ENCODE measurements at places on chromosomes 5 and 9.

GRCh38 chr5:139611703-139612584 is 36.2 kb upstream of the CXXC5 start:
- DNase-seq, result no peak
- H3K27me3 ChIP-seq, result no peaks in the 10 kb centered on the region
- H3K4me1 ChIP-seq, result peaks cover 6% of the 10 kb centered on the region
- no peak overlapping the region for H3K27ac ChIP-seq
- H3K4me3 ChIP-seq, result no peak overlapping the region

DNA sequence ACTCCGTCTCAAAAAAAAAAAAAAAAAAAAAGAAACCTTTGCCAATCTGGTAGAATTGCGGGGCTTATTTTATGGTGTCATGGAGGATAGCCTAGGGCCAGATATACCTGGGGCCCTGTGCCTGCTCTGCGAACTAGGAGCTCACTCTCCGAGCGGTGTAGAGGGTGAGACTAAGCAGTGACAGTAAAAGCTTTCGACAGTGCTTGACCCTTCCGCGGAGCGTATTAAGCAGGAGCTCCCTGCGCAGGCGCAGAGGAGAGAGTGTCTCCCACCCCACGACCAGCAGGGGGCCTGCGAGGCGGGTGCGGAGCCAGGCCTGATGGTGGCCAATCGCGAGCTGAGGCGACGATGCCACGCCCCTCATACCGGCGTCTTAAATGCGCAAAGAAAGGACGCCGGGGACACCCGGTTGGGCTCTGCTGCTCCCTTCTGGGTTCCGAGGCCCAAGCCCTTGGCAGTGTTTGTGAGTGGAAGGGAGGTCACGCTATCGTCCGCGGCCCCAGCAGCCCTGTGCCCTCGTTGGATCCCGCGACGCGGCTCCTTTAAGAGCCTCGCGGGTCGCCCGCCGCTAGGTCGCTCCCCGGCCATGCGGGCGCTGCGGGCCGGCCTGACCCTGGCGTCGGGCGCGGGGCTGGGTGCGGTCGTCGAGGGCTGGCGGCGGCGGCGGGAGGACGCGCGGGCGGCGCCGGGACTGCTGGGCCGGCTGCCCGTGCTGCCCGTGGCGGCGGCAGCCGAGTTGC is at the start of gene ENDOG:
TSS of gene ENDOG (plus strand) at position 402 of the 740 bp plus-strand sequence. CDS start at position 587, 185 bp downstream.
- peaks cover 13% of the 10 kb centered on the region for H3K4me1 ChIP-seq
- H3K27me3 ChIP-seq, result no peaks in the 10 kb centered on the region
- H3K4me3 ChIP-seq, result peak within 1 kb of the TSS; percentile 74
- H3K36me3 ChIP-seq, result peaks cover 6% of the 10 kb centered on the region
- peak within 1 kb of the TSS; percentile 90 for H3K27ac ChIP-seq
- peak; percentile 100 for DNase-seq

DNA sequence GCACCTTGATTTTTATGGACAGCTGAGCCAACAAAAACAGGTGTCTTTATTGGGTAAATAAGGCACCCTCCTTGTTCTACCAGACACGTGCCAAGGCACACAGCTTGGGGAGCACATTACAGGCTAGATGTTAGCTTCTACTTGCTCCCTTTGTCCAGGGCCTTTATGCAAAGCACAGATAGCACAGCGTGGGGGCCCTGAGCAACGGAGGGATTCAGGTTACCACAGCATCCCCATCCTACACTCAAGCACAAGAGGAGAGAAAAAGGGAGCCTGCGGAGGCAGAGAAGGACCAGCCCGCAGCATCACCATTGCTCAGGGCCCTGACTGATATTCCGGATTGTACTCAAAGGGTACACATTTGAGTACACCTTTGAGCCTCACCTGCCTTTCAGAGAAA is 181.7 kb upstream of the KIF2A start:
- no peaks in the 10 kb centered on the region for H3K36me3 ChIP-seq
- H3K4me3 ChIP-seq, result no peak overlapping the region
- no peak overlapping the region for H3K27ac ChIP-seq
- DNase-seq, result peak; percentile 36

GRCh38 chr5:121424976-121425375 is 426.7 kb upstream of the FTMT start:
- H3K27ac ChIP-seq, result no peak overlapping the region
- no peak for DNase-seq
- H3K27me3 ChIP-seq, result peaks cover 2% of the 10 kb centered on the region
- no peaks in the 10 kb centered on the region for H3K36me3 ChIP-seq
- peaks cover 7% of the 10 kb centered on the region for H3K4me1 ChIP-seq

DNA sequence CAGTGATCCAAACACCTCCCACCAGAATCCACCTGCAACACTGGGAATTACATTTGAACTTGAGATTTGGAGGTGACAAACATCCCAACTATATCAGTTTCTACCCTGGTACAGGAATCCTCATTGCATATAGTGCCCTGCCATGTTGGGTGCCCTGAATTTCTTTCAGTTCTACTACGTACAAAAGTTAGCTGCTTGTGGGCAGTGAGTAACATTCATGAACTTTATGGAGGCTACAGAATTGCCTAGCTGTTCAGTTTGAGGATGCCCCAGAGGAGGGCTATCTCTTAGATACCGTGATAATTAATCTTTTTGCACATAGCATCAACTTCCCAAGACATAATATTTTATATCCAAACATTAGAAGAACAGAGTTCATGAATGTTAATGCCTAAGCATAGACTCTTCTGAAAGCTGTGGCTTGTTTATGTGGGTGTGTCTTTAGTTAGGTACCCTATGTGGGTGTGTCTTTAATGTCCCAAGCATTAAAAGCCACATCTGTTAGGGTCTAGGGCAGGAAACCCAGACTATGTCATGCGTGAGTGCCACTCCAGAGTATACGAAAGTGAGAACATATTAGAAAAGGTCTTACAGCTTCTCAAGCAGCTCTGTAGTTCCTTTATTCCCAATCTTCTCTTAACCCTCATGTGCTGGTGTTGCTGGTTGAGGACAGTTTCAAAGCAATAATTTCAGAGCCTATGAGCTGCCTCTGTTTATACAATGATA is 47.0 kb upstream of the CHD1 start:
- no peaks in the 10 kb centered on the region for H3K27me3 ChIP-seq
- H3K36me3 ChIP-seq, result no peaks in the 10 kb centered on the region
- no peak overlapping the region for H3K4me3 ChIP-seq
- H3K4me1 ChIP-seq, result no peaks in the 10 kb centered on the region
- no peak for DNase-seq
- no peak overlapping the region for H3K27ac ChIP-seq

GRCh38 chr9:13089666-13090065 is 189.8 kb downstream of the MPDZ start:
- H3K4me3 ChIP-seq, result no peak overlapping the region
- DNase-seq, result no peak
- no peak overlapping the region for H3K27ac ChIP-seq
- H3K36me3 ChIP-seq, result peaks cover 1% of the 10 kb centered on the region

DNA sequence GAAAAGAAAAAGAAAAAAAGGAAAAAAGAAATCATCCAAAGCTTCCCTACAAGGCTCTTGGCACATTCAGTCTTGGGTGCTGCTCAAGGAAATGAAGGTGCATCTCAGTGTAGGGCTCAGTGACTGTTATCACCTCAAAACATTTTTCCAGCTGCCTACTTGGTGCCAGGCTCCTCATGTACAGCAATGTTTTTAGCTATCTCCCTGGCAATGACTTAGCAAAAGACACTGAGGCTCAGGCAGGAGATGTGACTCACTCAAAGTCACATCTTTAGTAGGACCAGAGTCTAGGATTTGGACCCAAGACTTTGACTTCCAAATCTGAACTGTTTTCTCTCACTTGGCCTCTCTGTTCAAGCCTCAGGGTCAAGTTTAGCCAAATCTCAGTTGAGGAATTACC is 264.2 kb downstream of the CRB2 start:
- H3K36me3 ChIP-seq, result no peaks in the 10 kb centered on the region
- DNase-seq, result peak; percentile 8
- no peaks in the 10 kb centered on the region for H3K4me1 ChIP-seq

DNA sequence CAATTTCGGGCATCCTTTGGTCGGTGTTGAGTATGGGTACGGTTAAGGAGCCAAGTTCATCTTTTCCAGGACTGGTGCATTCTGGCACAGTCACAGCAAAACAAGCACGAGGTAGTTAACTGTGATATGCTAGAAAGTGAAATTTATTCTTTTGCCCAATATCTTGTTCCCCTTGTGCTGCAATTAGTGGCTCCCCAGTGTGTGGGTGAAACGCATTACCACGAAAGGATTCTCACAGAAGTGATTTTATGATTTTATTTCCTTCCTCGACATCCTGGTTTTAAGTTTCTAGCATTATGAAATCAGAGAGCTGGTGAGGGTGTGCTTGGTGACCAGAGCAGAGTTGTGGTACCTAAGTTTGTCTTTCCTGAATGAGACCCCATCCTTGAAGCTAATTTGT is 1.5 kb downstream of the FRMPD1 start:
- peaks cover 84% of the 10 kb centered on the region for H3K27me3 ChIP-seq
- no peak overlapping the region for H3K27ac ChIP-seq

GRCh38 chr5:31492869-31493268 is 39.0 kb downstream of the DROSHA start:
- H3K4me1 ChIP-seq, result no peaks in the 10 kb centered on the region
- no peak for DNase-seq
- H3K36me3 ChIP-seq, result peaks cover 53% of the 10 kb centered on the region
- H3K27ac ChIP-seq, result no peak overlapping the region
- H3K4me3 ChIP-seq, result no peak overlapping the region

GRCh38 chr5:151068433-151069197 is 12.2 kb downstream of the TNIP1 start:
- H3K36me3 ChIP-seq, result peaks cover 2% of the 10 kb centered on the region
- H3K27ac ChIP-seq, result peak overlapping the region; percentile 53
- H3K4me1 ChIP-seq, result peaks cover 55% of the 10 kb centered on the region
- H3K4me3 ChIP-seq, result no peak overlapping the region
- H3K27me3 ChIP-seq, result no peaks in the 10 kb centered on the region

DNA sequence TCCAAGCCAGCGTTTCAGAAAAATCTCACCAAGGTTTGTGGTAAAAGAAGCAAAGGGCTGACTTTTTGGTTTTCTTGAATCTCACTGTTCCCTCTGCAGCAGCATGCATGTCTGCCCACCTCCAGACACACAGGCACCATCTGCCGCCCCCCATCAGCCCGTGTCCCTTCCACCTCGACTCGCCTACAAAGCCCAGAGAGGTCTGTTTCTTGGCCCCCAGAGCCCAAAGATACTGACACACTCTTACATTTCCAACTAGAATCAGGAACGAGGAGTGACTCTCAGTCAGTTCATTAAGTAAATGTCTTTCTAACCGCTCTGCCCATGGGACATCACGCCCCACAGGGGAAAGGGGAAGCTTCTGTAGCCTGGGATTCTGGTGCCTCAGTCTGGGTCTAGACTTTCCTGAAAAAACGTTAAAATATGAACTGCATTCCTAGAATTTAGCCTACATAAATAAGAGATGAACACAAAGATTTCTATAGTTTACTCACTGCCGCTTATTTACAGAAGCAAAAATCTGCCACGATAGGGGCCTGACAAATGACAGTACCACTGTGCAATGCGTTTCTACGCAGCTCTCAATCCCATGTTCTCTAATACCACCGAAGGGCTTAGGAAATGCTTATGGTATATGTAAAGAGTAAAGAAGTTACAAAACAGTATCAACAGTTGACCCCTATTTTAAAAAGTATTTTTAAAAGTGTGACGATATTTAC is 4.1 kb downstream of the IL4 start:
- H3K27ac ChIP-seq, result peak overlapping the region; percentile 42
- H3K36me3 ChIP-seq, result no peaks in the 10 kb centered on the region
- DNase-seq, result peak; percentile 62
- no peak overlapping the region for H3K4me3 ChIP-seq
- no peaks in the 10 kb centered on the region for H3K27me3 ChIP-seq

GRCh38 chr5:17373814-17374556 is 124.0 kb upstream of the TAF11L2 start:
- H3K4me1 ChIP-seq, result peaks cover 18% of the 10 kb centered on the region
- no peak overlapping the region for H3K27ac ChIP-seq
- peaks cover 4% of the 10 kb centered on the region for H3K27me3 ChIP-seq
- no peak overlapping the region for H3K4me3 ChIP-seq
- no peaks in the 10 kb centered on the region for H3K36me3 ChIP-seq

DNA sequence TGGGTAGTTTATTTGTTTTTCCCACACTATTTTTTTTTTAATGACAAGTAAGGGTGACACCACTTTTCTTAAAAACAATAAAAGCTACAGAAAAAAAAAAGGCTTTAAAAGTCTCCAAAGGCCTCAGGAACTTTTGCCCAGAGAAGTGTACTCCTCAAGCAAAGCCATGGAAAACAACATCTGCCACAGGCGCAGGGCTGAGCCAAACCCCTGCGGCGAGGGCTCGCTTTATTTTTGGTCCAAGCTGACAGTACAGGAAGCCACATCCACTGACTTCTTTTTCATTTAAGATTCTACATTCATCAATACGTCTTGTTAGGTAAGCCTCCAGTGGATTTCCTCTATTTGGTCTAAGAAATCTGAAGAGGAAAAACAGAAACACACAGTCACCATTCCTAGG is 51.9 kb upstream of the IFNK start:
- peaks cover 5% of the 10 kb centered on the region for H3K27me3 ChIP-seq
- H3K36me3 ChIP-seq, result peaks cover 11% of the 10 kb centered on the region
- H3K4me3 ChIP-seq, result peak overlapping the region; percentile 8
- peak overlapping the region; percentile 45 for H3K27ac ChIP-seq
- H3K4me1 ChIP-seq, result peaks cover 53% of the 10 kb centered on the region

- no peak overlapping the region for H3K27ac ChIP-seq
- H3K4me3 ChIP-seq, result no peak overlapping the region
- peaks cover 60% of the 10 kb centered on the region for H3K36me3 ChIP-seq
- H3K4me1 ChIP-seq, result no peaks in the 10 kb centered on the region
Measured at GRCh38 chr9:15180124-15180523, 126.9 kb downstream of the TTC39B start.

DNA sequence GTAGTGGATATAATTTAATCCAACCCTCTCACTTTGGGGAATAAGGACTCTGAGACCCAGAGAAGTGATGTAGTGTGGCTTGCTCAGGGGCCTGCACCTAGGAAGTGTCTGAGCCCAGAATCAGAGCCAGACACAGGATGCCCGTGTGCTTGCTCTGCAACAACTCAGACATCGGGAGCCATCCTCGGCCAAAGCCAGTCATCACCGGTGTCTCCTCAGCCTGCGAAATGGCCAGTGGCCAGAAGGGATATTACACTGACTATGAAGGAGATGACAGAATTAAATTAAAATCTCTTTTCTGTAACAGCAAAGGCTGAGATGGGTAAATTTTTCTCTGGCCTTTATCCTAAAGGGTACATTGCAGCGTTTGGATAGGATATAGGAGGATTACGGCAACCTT is 102.9 kb downstream of the MARCHF11 start:
- no peaks in the 10 kb centered on the region for H3K36me3 ChIP-seq
- H3K4me3 ChIP-seq, result no peak overlapping the region
- no peak for DNase-seq
- peaks cover 12% of the 10 kb centered on the region for H3K27me3 ChIP-seq
- H3K27ac ChIP-seq, result no peak overlapping the region
